ENCODE measurements at places on chromosomes 11 and 22.
A peak's percentile ranks its signal among the peaks of the same experiment; 100 is the strongest.

GRCh38 chr22:17970201-17970708 lies 54.1 kb downstream of the MICAL3 start:
- no peak for DNase-seq

- peak; percentile 38 for DNase-seq
These were observed 5.2 kb downstream of the MAML2 start for GRCh38 chr11:96337541-96338431.

- DNase-seq, result peak; percentile 61
These were observed at the start of gene JAML for GRCh38 chr11:118224511-118225188. Gene JAML, minus strand, starts transcription at chr11:118225011. Its CDS starts 10,145 bp downstream, at chr11:118214866.

DNA sequence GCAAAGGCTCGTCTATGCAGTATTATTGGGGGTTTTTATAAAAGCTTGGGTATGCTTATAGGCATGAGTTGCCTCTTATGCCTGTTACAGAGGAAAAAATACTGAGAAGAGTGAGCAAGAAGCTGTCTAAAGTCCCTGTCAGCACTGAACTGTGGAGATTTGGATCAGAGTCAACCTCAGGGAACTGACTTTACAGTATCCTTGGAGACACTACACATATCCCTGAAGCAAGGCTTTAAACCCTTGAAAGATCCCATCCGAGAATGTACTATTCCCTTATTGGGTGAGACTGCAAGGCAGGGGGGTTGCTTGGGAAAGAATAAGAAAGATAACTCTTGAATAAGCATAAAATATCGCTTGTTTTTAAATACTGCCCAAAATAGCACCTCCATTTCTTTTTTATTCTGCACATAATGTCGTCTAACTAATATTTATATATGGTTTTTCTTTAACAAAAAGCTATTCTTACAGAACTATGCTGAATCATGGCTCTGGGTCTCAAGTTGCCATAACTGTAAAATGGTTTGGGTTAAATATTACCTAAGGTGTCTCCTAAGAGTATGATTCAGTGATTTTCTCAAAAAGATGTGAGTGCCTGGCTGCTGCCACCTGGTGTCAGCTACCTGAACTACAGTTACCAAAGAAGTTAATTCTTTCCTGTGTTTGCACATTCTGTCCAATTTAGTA lies 1062.8 kb downstream of the DLG2 start:
- DNase-seq, result peak; percentile 1

DNA sequence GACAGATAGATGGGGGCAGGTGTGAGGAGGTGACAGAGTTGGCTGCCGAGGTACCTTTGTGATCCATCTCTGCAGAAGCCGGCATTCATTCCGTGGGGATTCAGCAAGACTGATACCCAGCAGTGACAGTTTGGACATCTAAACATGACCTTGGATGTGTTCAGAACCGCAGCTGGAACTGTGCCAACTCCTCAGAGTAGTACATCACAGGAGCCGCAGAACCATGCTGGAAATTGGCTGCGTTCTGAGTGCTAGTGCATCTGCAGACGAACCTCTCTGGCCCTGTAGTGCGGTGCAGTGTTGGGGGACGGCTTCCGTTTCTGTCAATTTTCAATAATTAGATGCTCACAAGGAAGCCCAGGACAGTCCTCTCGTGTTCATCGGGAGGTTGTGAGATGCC lies 772.1 kb downstream of the NTM start:
- no peak for DNase-seq

DNA sequence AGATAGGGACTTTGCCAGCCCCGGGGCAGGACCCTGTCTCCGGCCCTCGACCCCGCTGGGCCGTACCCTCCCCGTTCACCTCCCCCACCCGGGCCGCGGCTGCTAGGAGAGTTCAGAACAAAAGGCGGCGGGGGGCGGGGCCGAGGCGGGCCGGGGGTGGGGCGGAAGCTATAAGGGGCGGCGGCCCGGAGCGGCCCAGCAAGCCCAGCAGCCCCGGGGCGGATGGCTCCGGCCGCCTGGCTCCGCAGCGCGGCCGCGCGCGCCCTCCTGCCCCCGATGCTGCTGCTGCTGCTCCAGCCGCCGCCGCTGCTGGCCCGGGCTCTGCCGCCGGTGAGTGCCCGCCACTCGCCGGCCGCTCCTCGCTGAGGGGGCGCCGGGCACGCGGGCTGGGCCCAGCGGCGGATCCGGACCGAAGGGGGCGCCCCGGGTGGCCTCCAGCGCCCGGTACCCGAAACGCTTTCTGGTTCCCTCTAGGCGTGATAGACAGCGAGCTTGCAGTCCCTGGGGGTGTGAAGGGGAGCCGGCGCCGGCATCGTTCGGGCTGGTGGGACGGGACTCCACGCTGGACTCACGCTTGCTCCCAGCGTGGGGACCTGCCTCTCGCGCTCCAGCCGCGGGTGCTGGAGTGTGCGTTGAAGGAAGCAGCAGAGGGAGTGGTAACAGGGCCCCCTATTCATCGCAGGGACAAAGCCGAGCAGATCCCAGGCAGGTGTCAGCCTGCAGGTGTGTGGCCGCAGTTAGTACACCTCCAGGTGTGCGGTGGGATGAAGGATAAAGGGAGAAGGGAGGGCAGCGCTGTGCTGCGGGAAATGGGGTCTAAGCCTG lies at the start of gene MMP11:
TSS of gene MMP11 (plus strand) at position 201 of the 825 bp plus-strand sequence. CDS start at position 223, 22 bp downstream.
- peak; percentile 54 for DNase-seq

DNA sequence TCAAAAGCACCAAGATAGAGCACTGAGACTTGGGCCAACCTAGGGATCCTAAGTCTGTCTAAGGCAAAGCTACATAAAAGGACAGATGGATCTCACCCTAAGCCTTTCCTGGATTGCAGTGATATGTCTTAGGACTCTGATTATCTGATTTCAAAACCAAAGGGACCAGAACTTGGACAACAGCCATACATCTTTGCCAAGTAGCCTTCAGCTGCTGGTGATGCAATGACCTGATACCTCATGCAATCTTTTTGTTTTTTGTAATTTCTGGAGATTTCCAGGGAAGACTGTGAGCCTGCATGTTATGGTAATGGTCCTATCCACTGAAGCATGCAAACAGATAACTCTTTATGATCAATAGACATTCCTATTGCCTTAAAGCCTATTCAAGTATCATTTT lies 230.4 kb upstream of the MTNR1B start:
- no peak for DNase-seq

All from activated CD4-positive, alpha-beta T cell treated with anti-CD3 and anti-CD28 coated beads, Interleukin-2, amount 50 U/mL, for 1 hour (primary cell).